ENCODE measurements at places on chromosomes 1 and 21. TPM values are rescaled to one million over a fixed set of nuclear protein-coding genes. Genes with fewer than 3 reads are reported as not detected.

- no peak overlapping the region for H3K4me3 ChIP-seq
- H3K27ac ChIP-seq, result no peak overlapping the region
- no peaks in the 10 kb centered on the region for H3K27me3 ChIP-seq
- no peaks in the 10 kb centered on the region for H3K36me3 ChIP-seq
- no peaks in the 10 kb centered on the region for H3K4me1 ChIP-seq
These were observed 14.1 kb upstream of the TRAPPC10 start for GRCh38 chr21:43997766-43998742.

GRCh38 chr1:200602632-200603031, 17.9 kb downstream of the KIF14 start:
- no peak overlapping the region for H3K4me3 ChIP-seq
- H3K4me1 ChIP-seq, result no peaks in the 10 kb centered on the region
- no peak overlapping the region for H3K27ac ChIP-seq
- no peak for DNase-seq
- H3K36me3 ChIP-seq, result peaks cover 2% of the 10 kb centered on the region
- H3K27me3 ChIP-seq, result no peaks in the 10 kb centered on the region

DNA sequence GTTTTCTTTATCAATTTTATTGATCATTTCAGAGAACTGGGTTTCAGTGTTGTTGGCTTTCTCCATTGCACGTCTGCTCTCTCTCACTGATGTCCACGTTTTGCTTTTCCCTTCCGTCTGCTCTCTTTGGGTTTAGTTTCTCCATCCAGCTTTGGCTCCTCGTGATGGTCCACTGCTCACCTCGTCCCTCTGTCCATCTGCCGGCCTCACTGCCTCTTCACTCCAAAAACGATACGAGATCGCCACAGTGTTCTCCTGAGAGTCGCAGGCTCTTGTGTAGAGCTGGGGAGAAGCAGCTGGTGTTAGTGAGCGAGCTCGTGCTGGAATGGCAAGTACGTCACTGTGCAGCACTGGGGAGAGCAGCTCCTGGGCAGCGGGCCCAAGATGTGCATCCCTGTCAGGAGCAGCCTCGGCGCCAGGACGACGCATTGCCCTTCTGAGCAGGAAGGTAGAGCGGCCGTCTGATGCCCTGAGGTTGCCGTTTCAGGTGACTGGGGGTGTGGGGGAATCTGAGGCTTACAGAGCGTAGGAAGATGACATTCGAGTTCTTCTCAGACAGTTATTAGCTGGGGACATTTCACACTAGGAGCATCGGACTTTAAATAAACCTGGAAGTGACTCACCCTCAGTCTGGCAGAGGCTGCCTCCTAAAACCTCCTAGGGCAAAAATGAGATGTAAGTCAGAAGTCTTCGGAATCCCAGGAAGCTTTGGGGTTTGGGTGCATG, 31.4 kb upstream of the PCBP3 start:
- no peaks in the 10 kb centered on the region for H3K36me3 ChIP-seq
- H3K27ac ChIP-seq, result no peak overlapping the region
- no peak for DNase-seq
- H3K4me3 ChIP-seq, result no peak overlapping the region
- H3K4me1 ChIP-seq, result no peaks in the 10 kb centered on the region

DNA sequence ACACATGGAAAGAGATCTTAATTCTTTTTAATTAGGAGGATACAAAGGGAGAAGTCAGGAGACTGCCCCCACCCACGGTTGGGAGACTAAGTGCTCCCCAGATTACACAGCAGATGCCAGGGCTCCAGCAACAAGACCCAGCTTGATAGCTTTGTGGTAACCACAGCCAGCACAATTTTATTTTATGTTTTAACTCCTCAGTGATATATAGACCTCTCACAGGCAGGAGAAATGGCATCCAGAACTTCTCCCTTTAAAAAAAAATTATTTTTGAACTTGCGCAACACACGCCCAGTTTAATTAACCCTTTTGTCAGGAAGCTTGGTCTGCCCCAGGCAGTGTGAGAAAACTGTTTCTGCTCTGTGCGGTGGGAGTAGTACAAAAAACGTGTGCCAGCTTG, 62.6 kb upstream of the ACOT11 start:
- no peak overlapping the region for H3K4me3 ChIP-seq
- H3K27ac ChIP-seq, result no peak overlapping the region
- peaks cover 8% of the 10 kb centered on the region for H3K4me1 ChIP-seq
- no peak for DNase-seq
- H3K36me3 ChIP-seq, result no peaks in the 10 kb centered on the region

The OR2T12 gene
- not detected for polyA plus RNA-seq

- no peaks in the 10 kb centered on the region for H3K27me3 ChIP-seq
- H3K36me3 ChIP-seq, result no peaks in the 10 kb centered on the region
- H3K4me3 ChIP-seq, result no peak overlapping the region
- no peak overlapping the region for H3K27ac ChIP-seq
These were observed 180.7 kb downstream of the ZC3H11B start for GRCh38 chr1:219432191-219432606.

DNA sequence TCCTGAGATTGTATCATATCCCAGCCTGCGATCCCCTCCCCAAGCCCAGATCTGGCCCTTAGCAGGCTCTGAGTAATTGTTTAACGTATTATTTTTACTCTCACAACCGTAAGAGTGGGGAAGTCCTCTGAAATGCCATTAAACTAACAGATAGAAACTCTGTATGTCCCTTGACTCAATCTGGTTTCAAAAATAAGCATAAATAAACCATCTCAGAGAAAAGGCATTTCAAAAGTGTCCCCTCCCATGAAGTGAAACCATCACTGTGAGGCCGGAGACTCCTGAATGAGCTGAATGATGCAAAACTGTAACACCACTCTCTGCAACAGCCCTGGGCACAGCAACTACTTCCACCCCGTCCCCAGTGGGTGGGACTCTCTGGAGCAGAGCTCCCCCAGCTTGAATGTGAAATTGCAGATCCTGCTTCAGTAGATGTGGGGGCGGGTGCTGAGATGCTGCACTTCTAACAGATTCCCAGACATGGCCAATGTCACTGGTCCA, 104.1 kb downstream of the SYF2 start:
- no peak overlapping the region for H3K27ac ChIP-seq
- no peak overlapping the region for H3K4me3 ChIP-seq
- DNase-seq, result no peak
- no peaks in the 10 kb centered on the region for H3K36me3 ChIP-seq
- H3K27me3 ChIP-seq, result peaks cover 4% of the 10 kb centered on the region

- no peak overlapping the region for H3K27ac ChIP-seq
- peaks cover 28% of the 10 kb centered on the region for H3K4me1 ChIP-seq
- no peaks in the 10 kb centered on the region for H3K36me3 ChIP-seq
These were observed 259.8 kb downstream of the LMO4 start for GRCh38 chr1:87588495-87588894.

The ATF3 gene
- polyA plus RNA-seq, result 41.2 TPM

GRCh38 chr1:89465201-89465600, 59.4 kb upstream of the LRRC8B start:
- H3K4me3 ChIP-seq, result no peak overlapping the region
- no peak for DNase-seq
- no peaks in the 10 kb centered on the region for H3K27me3 ChIP-seq
- H3K27ac ChIP-seq, result no peak overlapping the region
- H3K4me1 ChIP-seq, result no peaks in the 10 kb centered on the region

GRCh38 chr1:21383785-21384401, 56.0 kb upstream of the NBPF3 start:
- DNase-seq, result no peak
- H3K27me3 ChIP-seq, result no peaks in the 10 kb centered on the region
- no peak overlapping the region for H3K4me3 ChIP-seq
- H3K27ac ChIP-seq, result no peak overlapping the region

GRCh38 chr1:169745015-169745861, 11.4 kb upstream of the SELE start:
- no peaks in the 10 kb centered on the region for H3K4me1 ChIP-seq
- no peaks in the 10 kb centered on the region for H3K36me3 ChIP-seq
- DNase-seq, result no peak
- H3K27ac ChIP-seq, result no peak overlapping the region
- no peaks in the 10 kb centered on the region for H3K27me3 ChIP-seq

DNA sequence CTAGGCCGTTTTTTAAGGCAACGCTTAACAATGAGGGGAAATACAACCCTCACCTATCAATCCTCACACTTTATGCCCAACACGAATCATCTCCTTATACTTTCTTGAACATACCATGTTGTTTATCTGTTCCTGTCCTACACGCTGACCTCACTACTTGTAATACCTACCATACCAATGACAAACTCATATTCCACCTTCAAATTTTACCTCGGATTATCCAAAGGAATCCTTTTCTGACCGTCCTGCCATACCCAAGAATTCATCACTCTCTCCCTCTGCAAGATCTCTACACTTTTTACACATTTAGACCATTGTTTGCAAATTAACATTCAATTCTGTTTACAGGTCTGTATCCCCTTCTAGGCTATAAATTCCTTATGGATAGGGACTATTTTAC, 64.4 kb upstream of the GUCA2A start:
- no peak for DNase-seq
- H3K27ac ChIP-seq, result no peak overlapping the region
- no peaks in the 10 kb centered on the region for H3K36me3 ChIP-seq
- no peaks in the 10 kb centered on the region for H3K4me1 ChIP-seq

Measured in small intestine (tissue), 16 donors.